ENCODE measurements at places on chromosomes 6 and 20. TPM values are rescaled to one million over a fixed set of nuclear protein-coding genes. Genes with fewer than 3 reads are reported as not detected.
A peak's percentile ranks its signal among the peaks of the same experiment; 100 is the strongest.

- H3K27me3 ChIP-seq = no peaks in the 10 kb centered on the region
- peaks cover 19% of the 10 kb centered on the region for H3K36me3 ChIP-seq
- H3K4me1 ChIP-seq = no peaks in the 10 kb centered on the region
- no peak overlapping the region for H3K4me3 ChIP-seq
Measured at GRCh38 chr6:157912326-157912725, 69.3 kb upstream of the SYNJ2 start.

DNA sequence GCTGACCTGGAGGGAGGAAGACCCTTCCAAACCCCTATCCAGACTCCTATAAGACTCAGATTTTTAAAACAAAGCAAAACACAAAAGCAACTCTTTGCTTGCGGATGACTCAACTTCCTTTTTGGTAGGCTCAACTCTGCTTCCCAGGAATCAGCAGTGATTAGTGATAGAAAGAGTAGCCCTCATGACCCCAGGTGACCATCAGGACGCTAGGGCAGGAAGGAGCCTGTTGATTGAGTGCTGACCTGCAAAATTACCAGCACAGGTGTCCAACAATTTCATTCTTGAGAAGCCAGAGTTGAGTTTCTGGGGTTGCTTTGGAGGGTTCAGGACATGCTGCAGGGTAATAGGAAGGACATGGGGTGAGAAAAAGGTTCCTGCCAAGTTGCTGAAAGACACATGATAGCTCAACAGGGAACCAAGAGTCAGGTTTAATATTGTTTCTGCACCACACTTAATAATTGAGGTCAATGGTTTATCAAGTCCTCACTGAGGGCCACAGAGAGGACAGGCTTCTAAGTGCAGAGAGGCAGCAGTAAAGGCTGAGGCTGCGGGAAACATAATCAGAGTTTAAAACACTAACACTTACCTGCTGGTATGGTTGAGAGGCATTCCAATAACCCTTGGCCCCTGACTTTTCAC, 67.4 kb upstream of the BMP2 start:
- H3K4me3 ChIP-seq = no peak overlapping the region
- H3K27me3 ChIP-seq = no peaks in the 10 kb centered on the region
- H3K4me1 ChIP-seq = peaks cover 27% of the 10 kb centered on the region
- DNase-seq = no peak
- no peak overlapping the region for H3K27ac ChIP-seq

DNA sequence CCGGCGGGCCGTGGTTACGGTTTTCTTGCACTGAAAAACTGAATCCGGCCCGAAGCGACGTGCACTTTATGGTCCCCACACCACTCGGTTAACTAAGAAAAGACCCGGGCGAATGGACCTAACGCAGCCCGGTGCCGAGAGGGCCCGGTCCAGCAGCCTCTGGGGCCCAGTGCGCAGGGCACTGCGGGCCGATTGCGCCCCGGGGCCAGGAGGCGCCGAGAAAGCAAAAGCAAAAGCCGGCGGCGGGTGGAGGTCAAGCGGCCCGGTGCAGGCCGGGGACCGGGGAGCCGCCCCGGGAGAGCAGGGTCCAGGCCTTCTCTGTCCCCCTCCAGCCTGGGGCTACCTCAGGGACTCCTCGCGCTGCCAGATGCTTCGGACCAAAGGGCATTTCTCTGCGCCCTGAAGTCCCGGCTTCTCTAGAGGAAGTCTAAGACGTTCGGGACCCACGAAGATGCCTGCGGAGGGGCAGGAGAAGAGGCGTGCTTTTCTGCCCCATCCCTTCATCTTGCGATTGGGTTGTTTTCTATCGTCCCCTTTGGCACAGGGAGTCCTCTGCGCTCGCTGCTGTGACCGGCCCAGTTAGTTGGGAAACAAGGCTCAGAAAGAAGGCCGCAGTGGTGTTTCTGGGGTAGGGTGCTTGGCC, 4.4 kb downstream of the FOXF2 start:
- H3K4me3 ChIP-seq = peak overlapping the region; percentile 29
- H3K27ac ChIP-seq = no peak overlapping the region
- peaks cover 4% of the 10 kb centered on the region for H3K4me1 ChIP-seq
- no peaks in the 10 kb centered on the region for H3K36me3 ChIP-seq
- no peak for DNase-seq

- DNase-seq = no peak
- H3K27ac ChIP-seq = no peak overlapping the region
- H3K36me3 ChIP-seq = no peaks in the 10 kb centered on the region
- no peaks in the 10 kb centered on the region for H3K27me3 ChIP-seq
- no peak overlapping the region for H3K4me3 ChIP-seq
Measured at GRCh38 chr6:16127471-16127870, 1.4 kb upstream of the MYLIP start.

Gene CFAP61
- total RNA-seq = 0.25 TPM

Measured in pancreas (tissue), 10 donors.